ENCODE measurements at places on chromosomes 3 and 15.
A peak's percentile ranks its signal among the peaks of the same experiment; 100 is the strongest.

- no peak for DNase-seq
Measured at GRCh38 chr3:152496716-152497115, 228.0 kb downstream of the MBNL1 start.

DNA sequence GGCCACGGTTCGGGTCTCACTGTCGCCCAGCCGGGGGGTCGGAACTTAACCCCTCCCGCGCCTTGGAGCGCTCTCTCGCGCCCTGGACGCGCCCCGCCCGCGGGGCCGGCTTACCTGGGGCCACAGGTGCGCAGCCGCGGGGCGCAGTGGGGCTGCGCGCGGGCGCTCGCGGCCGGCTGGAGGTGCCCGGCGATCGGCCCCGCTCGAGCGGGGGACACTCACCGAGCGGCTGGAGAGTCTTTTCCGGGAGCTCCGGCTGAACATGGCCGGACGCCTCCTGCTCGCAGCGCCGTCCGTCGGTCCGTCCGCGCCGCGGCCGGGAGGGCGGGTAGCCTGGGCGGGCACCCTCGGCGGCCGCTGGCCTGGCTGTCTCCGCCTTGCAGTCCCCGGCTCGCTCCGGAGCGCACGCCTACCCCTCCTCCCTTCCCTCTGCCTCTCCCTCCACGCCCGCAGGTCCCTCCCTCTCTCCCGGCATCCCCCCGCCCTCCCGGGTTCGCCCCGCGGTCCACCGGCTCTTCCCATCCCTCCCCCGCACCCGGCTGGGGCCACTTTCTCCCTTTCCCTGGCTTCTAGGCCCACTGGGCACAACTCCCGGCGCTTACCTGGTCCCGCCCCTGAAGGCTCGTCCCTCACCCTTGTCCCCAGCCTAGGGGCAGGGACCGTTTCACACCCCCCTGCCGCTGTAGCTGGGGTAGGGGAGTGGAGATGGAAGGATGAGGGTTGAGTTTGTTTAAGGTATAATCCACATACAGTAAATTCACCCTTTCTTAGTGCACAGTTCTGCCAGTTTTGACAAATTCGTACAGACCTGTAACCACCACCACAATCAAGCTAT is 220.1 kb upstream of the PRICKLE2 start:
- DNase-seq = no peak

DNA sequence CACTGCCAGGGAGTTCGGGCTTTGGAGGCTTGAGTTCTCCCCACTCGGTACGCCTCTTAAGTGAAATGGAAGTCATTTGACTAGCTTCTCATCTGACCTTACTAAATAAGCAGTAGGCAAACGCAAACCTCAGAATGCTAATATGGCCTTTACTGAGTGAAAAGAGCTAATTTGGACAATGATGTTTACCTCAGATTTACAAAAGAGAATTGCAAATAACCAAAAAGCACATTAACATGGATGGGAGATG is 1.6 kb upstream of the RNU6-1 start:
- DNase-seq = no peak

DNA sequence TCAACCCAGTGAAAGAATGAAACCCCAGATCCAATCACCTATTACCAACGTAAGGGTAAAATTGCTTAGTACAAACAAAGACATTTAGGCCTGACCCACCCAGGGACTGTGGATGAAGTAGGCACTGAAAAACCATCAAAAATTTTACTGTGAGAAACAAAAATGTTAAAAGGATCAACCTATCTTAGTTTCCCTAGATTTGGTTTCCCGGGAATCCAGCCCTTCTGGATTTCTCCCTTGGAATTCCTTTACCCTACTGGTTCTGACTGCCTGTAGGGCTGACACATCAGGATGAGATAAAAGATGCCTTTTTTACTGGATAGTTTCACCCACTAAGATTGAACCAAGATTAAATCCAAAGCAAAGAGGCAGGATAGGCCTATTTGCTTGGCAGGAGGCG is 102.7 kb downstream of the SCAPER start:
- DNase-seq = no peak

DNA sequence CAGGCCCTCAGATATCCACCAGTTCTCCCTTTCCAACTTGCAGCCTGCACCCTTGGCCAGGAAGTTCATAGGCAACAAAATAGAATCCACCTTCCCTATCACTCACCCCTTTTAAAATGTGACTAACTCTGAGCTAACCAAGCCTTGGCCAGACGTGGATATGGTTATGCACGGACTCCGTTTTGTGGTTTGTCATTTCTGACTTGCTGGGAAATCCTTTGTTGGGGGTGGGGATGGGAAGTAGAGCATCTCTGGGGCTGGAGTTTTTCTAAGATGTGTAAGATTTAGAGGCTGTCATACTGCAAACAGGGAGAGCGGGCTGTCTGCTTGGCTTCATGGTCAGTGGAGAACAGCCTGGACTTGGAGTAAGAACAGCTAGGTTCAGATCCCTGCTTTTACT is 62.6 kb downstream of the SMAD3 start:
- DNase-seq = no peak

- DNase-seq = no peak
Measured at GRCh38 chr15:61880084-61880483, 180.2 kb downstream of the VPS13C start.

DNA sequence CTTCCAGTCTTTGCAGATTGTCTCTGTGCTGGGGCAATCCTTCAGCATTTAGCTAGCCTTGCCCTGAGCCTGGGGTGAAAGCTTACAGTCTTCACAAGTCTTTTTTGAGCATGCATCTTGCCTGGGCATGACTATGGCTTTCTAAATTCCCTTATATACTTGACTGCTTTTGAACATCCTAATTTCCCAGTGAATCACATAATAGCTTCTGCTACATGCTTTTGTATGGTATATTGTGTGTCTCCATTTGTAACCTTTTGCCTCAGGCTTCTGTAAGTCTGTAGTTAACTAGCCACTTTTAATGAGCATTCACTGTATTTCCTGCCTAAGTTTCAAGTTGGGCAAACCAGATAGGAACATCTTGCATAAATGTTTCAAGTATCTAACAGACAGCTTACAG is 76.8 kb downstream of the CHCHD4 start:
- DNase-seq = no peak

DNA sequence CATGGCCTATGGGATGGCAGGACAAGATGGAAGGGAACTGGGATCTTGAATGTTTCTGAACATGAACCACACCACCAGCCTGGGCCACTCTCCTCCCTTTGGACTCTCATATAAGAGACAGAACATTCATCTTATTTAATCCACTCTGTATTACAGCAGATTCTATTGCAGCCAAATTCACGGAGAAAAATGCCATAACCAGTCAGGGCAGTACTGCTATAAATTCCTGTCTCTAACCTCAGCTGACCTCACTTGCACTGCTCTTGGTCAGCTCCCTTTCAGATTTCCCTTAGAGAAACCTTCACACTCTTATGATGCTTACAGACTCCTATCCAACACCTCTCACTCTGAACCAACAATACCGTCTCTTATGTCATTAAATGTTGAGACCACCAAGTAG is 101.4 kb downstream of the RYK start:
- DNase-seq = no peak

GRCh38 chr15:50083424-50084025 is 35.5 kb downstream of the ATP8B4 start:
- DNase-seq = no peak

- no peak for DNase-seq
Measured at GRCh38 chr15:55619783-55620182, 31.6 kb upstream of the PYGO1 start.

DNA sequence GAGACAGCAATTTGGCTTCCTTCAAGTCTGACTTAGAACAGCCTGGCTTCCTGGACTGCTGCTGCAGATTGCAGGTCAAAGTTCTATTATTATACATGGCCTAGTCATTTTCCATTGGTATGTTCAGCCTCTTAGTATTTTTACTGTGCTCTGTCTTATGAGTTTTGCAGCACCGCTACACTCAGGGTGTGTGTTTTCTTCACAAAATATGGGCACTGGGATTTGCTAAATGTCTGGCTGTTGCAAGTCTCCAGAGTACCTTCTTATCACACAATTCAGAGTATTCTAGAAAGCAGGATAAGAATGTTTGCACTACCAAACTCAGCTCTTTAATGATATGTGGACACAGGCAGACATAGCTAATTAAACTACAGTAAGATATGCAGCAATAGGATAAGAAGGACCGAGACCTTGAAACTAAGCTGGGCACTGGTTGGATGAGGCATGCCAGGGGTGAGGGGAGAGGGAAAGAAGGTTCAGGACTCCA is 203.0 kb upstream of the PDZRN3 start:
- DNase-seq = no peak

DNA sequence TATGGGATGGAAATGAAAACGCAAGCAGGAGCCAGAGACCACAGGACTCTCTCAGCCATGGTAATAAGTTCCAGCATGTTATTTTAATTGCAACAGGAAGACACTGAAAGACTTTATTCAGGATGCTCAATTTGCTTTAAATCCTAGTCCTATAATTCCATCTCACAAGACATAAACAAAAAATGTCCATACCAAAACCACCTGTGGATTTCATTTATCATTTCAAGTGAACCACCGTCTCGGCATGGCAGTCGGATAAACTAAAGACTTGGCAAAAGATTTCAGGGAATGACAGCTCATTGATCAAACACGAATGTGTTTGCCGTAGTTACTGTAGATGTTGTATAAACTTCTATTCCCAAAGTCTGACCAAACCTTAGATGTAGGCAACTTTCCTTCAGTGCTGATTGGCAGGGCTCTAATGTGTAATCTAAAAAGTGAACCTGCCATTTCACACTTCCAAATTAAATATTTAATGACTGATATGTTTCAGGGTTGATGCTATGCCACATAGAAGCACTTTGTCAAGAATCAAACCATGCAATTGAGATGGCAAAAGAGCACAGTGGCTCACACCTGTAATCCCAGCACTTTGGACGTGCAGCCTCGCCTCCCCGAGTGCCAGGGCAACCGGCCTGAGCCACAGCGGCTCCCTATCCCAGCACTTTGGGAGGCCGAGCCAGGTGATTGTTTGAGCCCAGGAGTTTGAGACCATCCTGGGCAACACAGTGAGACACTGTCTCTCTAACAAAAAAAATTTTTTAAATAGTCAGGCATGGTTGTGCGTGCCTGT is 331.7 kb downstream of the MAGI1 start:
- DNase-seq = no peak

DNA sequence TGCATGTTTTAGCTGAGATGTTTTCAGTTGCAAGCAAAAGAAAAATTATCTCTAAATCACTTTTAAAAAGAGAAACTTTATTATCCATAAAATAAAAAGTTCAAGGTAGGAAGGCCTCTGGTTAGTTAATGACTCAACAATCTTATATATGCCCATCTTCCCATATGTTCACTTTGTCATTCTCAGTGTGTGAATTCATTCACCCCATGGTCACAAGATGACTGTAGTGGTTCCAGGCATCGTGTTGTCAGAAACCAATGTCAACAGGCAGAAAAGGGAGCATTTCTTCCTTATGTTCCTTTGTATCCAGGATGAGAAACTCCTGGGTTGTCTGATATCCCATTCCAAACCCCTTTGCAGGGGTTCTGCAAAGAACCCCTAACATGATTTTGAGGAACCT is 119.9 kb upstream of the RAP2B start:
- no peak for DNase-seq

DNA sequence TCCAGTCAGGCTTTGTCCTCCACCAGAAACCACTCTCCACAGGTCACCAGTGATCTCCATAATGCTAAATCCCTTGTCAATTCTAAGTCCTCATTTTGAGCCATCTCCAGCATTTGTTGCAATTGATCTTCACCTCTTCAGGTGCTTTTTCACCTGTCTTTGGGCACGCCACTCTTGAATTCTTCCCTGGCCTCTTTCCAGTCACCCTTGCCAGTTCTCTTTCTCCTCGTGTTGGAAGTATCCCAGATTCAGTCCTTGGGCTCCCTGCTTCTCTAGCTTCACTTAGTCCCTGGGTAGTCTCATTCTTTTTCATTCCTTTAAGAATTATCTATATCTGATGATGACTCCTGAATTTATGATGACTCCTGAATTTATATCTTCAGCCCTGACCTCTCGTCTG is 37.5 kb downstream of the MAPK6 start:
- no peak for DNase-seq

- peak; percentile 65 for DNase-seq
Measured at GRCh38 chr15:81418891-81419290, 44.9 kb upstream of the TMC3 start.

GRCh38 chr3:78029775-78030174 is 989.9 kb downstream of the ROBO2 start:
- DNase-seq = no peak

- DNase-seq = no peak
Measured at GRCh38 chr3:194691481-194692283, 6.0 kb downstream of the FAM43A start.

GRCh38 chr3:127889461-127889863 is 25.6 kb upstream of the KBTBD12 start:
- no peak for DNase-seq

- peak; percentile 30 for DNase-seq
Measured at GRCh38 chr3:49295489-49296058, 18.5 kb upstream of the C3orf62 start.

DNA sequence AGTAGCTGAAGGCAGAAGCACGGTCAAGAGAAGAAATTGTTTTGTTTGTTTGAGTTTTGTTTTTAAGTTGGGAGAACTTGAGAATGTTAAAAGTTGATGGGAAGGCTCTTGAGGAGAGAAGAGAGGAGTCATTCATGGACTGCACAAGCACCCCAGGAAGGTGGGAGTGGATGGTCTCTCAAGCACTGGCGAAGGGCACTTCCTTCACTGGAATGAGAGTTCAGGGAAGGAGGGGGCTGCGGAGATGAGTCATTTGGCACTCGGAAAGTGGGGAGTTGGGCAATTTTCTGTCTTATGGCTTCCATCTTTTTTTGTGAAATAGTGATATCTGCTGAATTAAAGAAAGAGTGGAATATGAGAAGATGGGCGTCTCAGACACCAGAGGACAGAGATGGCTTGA is 66.0 kb downstream of the ATP13A4 start:
- no peak for DNase-seq

- no peak for DNase-seq
Measured at GRCh38 chr15:64146041-64146440, 5.5 kb upstream of the SNX22 start.

DNA sequence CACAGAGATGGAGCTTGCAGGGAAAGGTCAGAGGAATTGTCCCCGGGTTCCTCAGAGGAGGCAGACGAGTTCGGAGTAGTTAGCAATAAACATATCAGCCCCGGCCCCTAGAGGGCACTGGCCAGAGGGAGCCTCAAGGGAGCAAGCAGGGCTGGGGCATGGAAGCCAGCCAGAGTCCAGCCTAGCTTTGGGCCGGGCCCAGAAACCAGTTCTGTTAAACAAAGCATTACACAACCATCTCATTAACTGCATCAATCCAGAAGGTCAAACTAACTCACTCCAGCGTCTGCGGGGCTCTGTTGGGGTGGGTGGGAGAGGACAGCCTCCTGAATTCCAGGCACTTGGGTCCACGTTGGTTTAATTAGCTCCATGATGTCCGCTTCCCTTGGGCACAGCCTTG is 41.0 kb upstream of the IREB2 start:
- DNase-seq = no peak

DNA sequence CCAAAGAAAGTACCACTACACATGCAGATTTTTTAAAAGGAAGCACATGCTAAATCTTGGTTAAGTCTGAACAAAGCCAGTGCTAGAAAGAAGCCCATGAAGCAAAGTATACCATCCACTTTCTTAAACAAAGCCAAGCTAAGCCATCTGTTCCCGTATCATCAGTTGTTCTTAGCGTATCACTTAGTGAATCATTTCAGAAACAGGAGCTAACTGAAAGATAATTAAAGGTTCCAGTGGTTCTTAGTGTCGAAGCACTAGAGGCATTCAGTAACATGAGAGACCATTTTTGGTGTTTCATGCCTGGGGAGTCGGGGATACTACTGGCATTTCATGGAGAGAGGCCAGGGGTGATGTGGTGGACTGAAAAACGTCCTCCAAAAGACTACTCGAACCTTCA is 12.8 kb downstream of the UBXN7 start:
- DNase-seq = no peak

- DNase-seq = no peak
Measured at GRCh38 chr15:30041868-30042267, 40.9 kb upstream of the GOLGA8J start.
